ENCODE measurements at places on chromosomes 12 and 14. TPM values are rescaled to one million over a fixed set of nuclear protein-coding genes. Genes with fewer than 3 reads are reported as not detected.

LMNTD1 gene
- not detected for total RNA-seq

KCNC2 gene
- total RNA-seq, result not detected

ZFP36L1 gene
- 63.3 TPM for total RNA-seq

CYP27B1 gene
- total RNA-seq, result 2.3 TPM

CISTR gene
- total RNA-seq, result not detected

KDM2B gene
- total RNA-seq, result 76.6 TPM

CIROP gene
- total RNA-seq, result not detected

TAS2R14 gene
- 2.1 TPM for total RNA-seq

SIX1 gene
- not detected for total RNA-seq

FSCB gene
- total RNA-seq, result not detected
